ENCODE measurements at places on chromosomes 2 and 18. TPM values are rescaled to one million over a fixed set of nuclear protein-coding genes. Genes with fewer than 3 reads are reported as not detected.

DNA sequence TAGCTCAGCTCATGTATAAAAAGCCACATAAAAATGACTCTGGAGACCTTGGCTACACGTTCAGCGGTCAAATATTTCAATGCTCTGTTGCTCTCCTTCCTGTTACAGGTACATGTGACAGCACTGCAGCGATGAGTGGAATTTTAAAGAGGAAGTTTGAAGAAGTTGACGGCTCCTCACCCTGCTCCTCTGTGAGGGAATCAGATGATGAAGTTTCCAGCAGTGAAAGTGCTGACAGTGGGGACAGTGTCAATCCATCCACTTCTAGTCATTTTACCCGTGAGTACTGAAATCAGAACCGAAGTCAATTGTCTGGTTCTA is 125.4 kb downstream of the CSRNP3 start:
- DNase-seq, result no peak

DNA sequence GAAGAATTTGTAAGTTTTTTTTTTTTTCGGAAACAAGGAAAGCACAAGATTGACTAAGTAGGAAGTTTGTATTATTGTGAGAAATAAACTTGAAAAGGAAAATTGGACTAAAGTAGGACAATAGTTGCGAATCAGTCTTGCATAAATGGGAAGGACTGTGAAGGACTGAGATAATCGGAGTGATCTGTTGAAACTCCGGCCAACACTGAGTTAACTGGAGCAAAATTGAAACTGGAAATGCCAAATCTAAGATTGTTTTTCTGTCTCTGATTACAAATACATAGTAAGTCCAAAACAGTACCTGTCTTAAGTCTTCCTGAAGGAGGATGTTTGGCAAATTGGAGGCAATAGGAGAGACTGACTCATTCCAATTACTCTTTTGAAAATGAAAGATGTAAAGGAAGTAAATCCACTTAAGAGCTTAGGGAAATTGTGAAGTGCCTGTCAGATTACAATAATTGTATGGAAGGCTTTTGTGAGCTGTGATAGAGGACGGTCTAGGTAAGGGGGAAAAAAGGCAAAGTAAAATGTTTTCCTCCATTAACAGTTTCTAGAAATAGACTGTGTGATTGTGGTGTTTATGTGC is 204.9 kb upstream of the CYRIA start:
- no peak for DNase-seq

Gene CELF4
- 3.8 TPM for polyA plus RNA-seq

DNA sequence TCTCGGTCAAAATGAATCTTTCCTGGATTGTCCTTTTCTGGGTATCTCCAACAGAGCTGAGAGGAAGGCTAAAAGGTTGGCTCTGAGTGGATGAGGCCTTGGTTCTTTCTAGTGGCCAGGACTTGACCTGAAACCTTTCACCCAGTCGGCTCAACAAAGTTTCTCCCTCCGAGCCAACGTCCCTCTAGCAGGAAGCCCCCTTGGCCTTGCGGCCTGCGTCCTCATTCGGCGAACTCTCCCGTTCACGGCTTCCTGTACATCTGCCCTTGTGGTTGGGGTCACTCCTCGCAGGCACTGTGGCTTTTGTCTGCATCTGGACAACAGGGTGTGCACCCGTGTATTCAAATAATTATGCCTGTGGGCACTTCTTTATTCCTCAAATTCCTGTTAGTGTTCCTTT is 9.4 kb upstream of the SIX3 start:
- no peak for DNase-seq

- no peak for DNase-seq
Measured at GRCh38 chr2:73451263-73451972, 65.8 kb downstream of the ALMS1 start.

GRCh38 chr2:77008853-77009252 is 513.3 kb downstream of the LRRTM4 start:
- DNase-seq, result no peak

Gene GCKR
- not detected for polyA plus RNA-seq

- DNase-seq, result no peak
Measured at GRCh38 chr18:9586814-9587213, 27.5 kb downstream of the PPP4R1 start.
